Stimulated activated CD4-positive, alpha-beta T cell treated with anti-CD3 and anti-CD28 coated beads, Interleukin-15, amount 100 ng/mL, for 1 hour (primary cell): ENCODE measurements at places on chromosomes 7 and 10.

DNA sequence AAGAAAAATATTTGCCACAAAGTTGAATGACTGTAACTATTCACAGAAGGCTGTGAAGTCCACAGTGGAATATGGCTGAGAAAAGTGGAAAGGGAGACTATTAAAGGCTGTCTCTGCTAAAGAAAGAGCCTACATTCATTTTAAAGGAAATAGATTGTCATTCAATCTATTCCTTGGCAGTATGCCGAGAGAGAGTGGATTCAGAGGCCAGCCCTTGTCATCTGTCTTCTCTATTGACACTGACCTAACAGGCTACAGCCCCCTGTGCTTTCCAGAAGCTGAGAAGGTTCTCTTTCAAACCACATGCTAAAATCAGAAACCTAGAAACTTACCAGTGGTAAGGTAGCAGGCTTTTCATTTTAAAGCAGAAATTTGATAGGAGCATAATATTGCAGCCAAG is 12.1 kb downstream of the ODAD2 start:
- no peak for DNase-seq

GRCh38 chr10:42743697-42744096 is 38.9 kb upstream of the BMS1 start:
- DNase-seq = no peak

- DNase-seq = no peak
These were observed 720.2 kb upstream of the FZD8 start for GRCh38 chr10:36362257-36362656.

GRCh38 chr7:82388138-82388537 is 55.4 kb downstream of the CACNA2D1 start:
- DNase-seq = no peak

GRCh38 chr10:26777686-26778085 is 80.2 kb downstream of the PDSS1 start:
- no peak for DNase-seq

DNA sequence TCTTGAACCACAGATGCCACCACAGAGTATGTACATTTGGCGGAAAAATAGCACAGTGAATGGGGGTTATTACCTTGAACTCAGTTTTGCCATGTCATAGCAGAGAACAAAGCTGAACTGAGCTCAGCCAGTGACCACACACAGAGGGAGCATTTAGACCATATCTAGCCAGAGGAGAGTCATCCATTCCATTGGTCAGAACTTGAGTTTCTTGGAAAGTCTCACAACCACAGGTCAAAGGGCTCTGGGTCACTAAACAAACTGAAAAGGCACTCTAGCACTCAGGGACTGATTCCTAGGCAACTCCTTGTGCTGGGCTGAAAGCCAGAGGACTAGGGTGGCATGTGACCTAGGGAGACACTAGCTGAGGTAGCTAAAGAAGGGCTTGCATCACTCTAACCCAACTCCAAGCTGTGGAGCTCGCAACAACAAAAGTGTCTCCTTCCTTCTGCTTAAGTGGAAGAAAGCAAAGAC is 239.7 kb upstream of the SEMA3D start:
- DNase-seq = no peak

- no peak for DNase-seq
These were observed 13.5 kb upstream of the GPR85 start for GRCh38 chr7:113100121-113100603.

DNA sequence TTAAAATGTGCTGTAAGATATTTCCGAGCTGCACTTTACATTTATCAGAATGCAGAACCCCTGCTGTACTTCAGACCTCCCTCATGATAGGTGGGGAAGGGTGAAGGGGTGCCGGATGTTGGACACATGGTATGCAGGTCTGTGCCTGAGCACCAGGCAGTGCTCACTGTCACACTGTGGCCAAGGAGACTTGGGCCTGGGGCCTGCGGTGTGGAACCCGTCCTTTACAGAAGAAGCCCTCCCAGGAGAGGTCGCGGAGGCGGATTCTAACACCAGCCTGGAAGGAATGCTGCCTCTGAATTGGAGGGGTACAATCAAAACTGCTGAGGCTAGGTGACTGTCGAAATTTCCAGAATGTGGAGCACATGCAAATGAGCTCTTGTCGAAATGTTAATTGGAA is 34.5 kb downstream of the DNAJB6 start:
- DNase-seq = no peak

- no peak for DNase-seq
These were observed 57.4 kb downstream of the CDK6 start for GRCh38 chr7:92778972-92779371.

DNA sequence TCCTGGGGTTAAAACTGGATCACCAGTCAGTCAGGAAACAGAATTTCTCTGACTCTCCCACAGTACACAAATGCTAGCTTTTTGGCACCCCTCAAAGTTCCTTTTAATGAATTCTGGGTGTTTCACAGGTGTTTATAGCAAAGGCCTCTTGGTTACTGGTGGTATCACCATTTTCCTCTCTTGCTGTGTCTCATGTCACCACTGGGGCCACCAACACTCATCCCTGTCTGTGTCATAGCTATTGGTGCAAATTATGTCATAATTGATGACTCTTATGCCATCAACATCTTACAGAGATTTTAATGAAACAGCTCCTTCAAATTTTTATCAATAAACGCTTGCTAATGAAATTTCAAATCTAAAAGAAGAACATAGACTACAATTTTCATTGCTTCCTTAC is 27.7 kb upstream of the OSBPL3 start:
- no peak for DNase-seq

- no peak for DNase-seq
These were observed 61.7 kb upstream of the LYZL1 start for GRCh38 chr10:29227201-29227600.

- no peak for DNase-seq
These were observed 100.5 kb downstream of the PRKAG2 start for GRCh38 chr7:151776446-151776845.

DNA sequence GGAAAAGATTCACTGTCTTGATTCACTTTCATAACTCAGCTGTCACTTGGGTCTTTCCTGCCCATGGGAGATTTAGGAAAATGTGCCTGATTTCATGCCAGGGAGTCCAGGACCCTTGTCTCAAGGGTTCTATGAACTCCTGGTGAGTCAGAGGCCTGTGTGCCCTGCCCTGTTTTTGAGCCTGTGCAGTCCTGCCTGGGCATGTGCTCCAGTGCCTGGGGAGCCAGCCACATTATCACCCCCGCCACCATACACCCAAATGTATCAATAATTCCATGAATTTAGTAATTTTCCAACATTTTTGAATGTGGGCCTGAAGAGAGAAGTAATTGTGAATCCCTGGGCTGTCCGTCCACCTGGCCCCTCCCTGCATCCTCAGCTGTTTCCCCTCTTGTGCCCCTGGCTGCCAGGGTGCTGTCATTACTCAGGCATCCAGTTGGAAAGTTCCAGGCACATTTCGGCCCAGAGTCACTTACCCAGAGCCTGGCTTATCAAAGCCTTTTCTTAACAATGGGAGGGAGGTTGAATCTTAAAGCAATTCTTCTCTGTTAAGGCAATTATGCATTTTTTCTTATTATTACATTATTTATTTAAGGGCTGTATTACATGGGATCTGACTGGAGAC is 287.8 kb upstream of the CDC14C start:
- DNase-seq = no peak

- no peak for DNase-seq
These were observed 567 bp downstream of the GTF2IRD1 start for GRCh38 chr7:74454021-74454924.

DNA sequence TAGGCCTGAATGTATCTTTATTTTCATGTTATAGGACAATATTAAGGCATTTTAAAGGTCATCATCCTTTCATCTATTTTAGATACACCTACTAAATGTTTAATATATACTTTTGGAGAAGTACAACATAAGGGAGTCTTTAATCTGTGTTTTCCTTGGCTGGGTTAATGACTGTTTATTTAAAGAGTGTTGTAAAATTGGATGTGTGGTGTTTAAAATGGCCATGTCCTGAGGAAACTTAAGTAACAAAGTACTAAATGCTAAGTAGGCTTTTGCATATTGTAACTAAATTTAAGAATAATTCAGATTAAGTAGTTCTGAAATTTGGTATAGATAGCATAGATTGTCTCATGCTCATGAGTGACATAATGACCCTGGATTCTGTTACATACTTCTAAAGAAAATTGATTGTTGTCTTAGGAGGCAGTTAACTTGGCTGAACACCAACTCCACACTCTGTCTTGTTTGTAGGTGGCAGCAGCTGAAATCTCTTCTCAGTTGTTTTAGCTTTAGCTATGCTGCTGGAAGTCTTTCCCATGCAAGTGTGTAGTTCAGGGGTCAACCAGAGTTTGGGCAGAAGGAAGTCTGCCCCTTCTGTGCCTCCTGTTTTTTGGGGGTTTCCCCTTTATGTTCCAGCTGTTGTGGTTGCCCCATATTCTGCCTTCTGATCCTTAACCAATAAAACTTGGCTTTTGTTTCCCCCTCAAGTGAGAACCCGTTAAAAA is 29.2 kb downstream of the DLD start:
- DNase-seq = no peak

GRCh38 chr7:125568799-125569198 is 639.2 kb upstream of the POT1 start:
- no peak for DNase-seq

DNA sequence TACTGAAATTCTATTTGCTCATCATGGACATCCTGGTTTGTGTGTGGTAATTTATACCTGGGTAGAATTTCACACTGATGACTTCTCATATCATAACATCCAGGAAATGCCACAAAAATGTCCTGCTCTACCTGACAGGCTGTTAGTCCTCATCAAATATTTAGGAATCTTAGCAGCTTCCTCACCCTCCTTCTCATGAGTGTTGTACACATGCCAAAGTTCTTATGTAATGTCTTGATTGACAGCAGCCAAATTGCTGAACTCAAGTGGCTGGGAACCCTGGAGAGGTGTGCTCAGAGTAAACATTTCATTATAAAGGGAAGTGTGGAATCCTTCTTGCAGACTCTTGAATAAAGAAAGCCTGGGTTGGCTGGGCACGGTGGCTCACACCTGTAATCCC is 8.9 kb downstream of the EEPD1 start:
- DNase-seq = no peak

GRCh38 chr7:8042796-8043535 is 74.4 kb downstream of the GLCCI1 start:
- no peak for DNase-seq

DNA sequence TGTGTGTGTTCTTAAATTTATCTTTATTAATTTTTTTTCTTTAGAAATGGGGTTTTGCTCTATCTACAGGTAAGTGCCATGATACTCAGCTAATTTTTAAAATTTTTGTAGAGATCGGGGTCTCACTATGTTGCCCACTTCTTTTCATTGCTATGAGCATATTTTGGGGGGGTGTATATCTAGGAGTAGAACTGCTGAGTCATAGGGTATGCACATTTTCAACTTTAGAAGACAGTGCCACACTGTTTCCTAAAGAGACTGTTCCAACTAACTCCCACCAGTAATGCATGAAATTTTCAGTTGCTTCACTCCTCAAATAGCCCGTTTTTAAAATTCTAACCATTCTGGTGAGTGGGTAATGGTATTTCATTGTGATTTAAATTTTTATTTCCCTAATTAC is 108.3 kb downstream of the CUL2 start:
- DNase-seq = no peak

- no peak for DNase-seq
These were observed 148.4 kb upstream of the AHR start for GRCh38 chr7:17150018-17150417.

- no peak for DNase-seq
These were observed 2.2 kb upstream of the INPP5F start for GRCh38 chr10:119723624-119724023.
